ENCODE measurements at places on chromosomes 7 and 10.

DNA sequence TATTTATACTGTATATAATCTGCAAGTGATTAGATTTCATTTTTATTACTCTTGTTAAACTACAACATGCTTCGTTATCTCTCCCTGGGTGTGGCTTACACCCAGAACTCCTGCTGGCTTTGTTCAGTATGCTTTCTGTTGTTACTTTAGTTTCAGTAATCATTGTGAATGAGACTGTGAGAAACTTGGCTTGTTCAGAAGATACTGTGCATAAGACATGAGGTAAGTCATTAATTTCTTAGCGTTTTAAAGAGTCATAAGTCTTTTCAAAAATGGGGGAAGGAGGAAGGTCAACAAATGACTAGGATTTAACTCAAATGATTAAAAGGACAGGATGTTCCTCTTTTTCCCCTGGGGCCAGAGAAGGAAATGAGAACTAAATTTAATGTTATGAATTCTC, 11.6 kb upstream of the ADD3 start:
- peak; percentile 32 for DNase-seq

GRCh38 chr7:77837966-77838365, 39.4 kb downstream of the PHTF2 start:
- no peak for DNase-seq

GRCh38 chr7:66143876-66144332, 29.3 kb downstream of the CRCP start:
- no peak for DNase-seq

DNA sequence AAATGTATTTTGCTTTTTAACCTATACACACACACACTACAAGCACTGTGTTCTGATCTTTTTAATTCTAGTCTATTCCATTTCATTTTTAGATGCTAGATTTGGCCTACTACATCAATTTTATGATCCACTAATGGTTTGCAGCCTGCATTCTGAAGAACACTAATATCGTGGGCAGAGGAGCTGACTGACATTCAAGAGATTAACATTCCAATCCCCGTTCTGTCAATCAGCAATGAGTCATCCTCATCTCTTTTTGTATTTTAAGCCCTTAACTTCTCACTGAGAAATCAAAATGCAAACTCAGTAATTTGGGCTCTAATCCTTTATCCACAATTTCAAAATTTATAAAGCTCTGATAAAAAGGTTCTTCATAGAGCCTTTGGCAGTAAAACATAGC, 47.1 kb upstream of the GAD2 start:
- DNase-seq: no peak

- no peak for DNase-seq
Observed at GRCh38 chr10:111281516-111281915, 204.7 kb downstream of the ADRA2A start.

DNA sequence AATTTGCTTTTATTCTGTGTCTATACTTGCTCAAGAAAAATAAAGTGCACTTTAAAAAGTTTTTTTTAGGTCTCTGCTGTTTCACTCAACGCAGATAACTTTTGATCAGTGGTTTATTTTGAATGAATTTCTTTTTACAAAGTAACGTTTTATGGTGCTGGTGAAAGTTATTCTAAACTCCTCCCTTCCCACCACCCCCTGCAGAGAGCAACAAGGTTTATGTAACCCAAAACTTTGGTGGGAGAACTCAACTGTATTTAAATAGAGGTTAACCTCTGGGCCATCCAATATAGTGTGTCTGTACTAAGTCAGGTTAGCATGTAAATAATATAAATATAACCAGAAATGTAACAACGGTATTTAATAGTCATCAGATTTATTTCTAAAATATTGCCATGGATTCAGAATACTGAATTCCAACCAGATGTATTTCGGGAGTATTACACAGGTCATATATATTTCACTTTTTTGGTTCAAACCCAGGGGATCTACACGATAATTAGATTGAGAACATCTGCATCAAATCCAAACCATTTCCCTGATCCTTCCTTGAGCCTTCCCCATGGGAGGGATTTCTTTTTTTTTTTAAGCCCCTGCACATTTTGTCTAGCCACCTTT, 3.9 kb upstream of the CUX1 start:
- DNase-seq: no peak

GRCh38 chr10:131693766-131694165, 207.0 kb upstream of the PPP2R2D start:
- DNase-seq: no peak

DNA sequence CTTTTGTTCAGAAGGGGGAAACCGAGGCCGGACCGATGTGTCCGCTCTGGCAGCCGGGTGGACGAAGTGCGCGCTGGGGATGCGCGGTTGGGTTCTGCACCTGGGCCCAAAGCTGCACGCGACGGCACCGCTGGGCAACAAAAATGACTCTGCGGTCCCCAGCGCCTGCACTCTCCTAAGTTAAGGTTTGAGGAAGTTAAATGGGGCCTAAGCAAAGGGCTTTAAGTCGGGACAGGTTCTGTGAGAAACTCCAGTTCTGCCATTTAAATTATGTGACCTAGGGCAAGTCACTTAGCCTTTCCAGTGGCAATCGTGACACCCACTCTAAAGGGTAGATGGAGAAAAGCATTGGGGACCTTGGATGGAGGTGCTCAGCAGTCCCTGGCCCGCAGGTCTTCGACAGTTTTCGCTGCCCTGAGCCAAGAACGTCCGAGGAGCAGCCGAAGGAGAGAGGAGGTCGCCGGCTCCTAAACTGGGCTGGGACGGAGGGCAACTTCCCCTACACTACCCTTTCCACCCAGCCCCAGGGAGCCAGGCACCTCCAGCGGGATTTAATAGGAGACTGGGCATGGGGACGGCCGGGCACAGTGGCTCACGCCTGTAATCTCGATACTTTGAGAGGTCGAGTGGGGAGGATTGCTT, 534 bp upstream of the ACBD5 start:
- no peak for DNase-seq

DNA sequence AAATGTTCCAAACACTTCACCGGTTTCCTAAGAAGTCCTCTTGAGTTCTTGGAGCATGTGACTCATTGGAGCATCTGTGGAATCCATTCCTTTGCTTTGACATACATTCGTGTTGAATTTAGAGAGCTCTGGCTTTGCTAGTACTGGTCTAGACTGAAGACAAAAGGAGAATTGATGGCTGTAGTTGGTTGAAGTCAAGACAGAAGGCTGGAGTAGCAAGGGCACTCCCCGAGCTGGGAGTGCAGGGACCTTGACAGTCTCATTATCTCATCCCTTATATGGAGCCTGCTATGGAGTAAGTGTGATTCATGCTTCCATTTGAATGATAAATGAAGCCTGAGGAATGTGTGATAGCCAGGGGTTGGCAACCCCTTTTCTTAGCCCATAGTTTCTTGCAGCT, 1249.1 kb downstream of the TYW1 start:
- DNase-seq: no peak

GRCh38 chr7:28573059-28573553, 160.8 kb downstream of the CREB5 start:
- DNase-seq: no peak

DNA sequence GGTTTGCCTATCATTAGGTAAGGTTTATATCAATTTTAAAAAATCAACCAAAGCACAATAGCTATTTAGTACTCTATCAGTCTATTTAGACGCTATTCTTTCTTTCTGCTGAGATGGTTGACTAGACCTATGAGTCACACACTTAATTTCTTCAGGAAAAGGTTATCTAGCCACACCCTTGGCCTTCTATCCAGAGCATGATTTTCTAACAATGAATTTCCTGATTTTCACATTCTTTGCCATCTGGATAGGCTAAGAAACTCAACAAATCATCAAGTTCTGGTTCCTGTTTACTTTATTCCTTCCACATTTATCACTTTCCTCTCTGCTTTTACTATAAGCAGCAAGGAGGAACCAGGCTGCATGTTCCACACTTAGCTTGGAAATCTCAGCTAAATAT, 8.1 kb downstream of the PRPS1L1 start:
- no peak for DNase-seq

GRCh38 chr10:121183707-121184106, 332.5 kb downstream of the WDR11 start:
- no peak for DNase-seq

- DNase-seq: peak; percentile 11
Observed at GRCh38 chr7:124840435-124840834, 74.8 kb upstream of the GPR37 start.

DNA sequence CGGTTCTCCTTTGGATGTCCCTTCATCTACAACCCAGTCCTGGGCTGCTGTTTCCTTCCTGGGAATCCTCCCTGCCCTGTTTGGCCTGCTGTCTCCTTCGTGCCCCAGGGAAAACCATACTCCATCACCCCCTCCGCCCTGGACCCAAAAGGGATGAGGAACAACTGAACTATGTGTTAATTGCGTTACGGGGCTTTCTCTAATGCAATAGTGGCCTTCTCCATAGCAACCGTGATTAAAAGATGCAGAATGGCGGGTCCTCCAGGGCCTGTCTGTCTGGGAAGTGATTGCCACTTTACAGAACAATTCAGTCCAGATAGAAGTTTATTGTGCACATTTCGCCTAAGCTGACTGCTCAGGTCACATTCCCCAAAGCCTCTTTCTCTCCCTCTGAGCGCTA, 112.0 kb upstream of the FGFR2 start:
- DNase-seq: no peak

GRCh38 chr10:5512881-5513612, 11.7 kb upstream of the CALML3 start:
- no peak for DNase-seq

DNA sequence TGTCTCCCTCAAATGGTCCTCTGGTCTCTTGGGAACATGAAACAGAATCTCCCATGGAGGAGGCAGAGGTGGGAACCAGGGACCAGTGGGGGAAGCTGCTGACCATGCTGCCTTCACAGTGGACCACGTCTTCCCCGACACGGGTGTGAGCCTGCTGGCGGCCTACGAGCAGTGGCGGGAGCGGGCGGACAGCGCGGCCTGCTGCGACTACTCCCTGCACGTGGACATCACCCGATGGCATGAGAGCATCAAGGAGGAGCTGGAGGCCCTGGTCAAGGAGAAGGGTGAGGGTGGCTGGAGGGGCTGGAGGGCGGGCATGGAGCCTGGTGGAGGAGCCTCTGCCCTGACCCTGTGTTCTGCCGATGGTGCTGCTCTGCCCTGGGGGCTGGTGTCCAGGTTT, 8.0 kb downstream of the DPYSL4 start:
- DNase-seq: no peak

DNA sequence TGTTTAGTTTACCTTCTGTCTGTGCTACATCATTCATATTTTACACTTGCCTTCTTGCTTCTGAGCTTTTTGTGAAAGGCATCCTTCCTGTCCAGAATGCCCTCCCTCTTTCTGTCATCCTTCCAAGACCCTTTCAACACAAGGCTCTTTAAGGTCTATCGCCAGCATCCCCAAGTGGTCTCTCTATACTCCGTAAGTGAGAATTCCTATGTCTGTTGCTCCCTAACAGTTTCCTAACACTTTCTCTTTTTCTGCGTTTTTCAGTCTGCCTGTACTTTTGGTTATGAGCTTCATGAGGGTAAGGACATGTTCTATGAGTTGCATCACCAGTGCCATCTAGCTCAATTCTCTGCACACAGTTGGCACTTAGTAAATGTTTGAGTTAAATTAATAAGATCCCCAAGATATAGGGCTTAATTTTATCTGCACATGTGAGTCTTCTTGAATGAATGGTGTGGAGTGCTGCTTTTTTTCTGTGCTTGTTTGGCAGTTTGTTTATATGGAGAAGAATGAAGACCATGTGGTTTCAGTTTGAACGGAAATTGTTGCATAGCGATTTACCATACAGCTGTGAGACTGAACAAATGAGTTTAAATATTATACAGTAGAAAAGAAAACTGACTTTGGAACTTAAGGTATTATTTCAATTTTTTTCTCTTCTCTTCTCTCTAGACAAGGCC, 29.4 kb downstream of the RABGEF1 start:
- DNase-seq: no peak
